Activated T-cell treated with anti-CD3 and anti-CD28 coated beads, Interleukin-2, amount 50 U/mL, for 72 hours (primary cell): ENCODE measurements at places on chromosomes 4 and X. TPM values are rescaled to one million over a fixed set of nuclear protein-coding genes. Genes with fewer than 3 reads are reported as not detected.

- DNase-seq = no peak
Observed at GRCh38 chr4:108933046-108933445, 170.2 kb upstream of the ETNPPL start.

- DNase-seq = no peak
Observed at GRCh38 chr4:93199492-93199891, 629.1 kb upstream of the ATOH1 start.

GRCh38 chr4:152510349-152511147 lies 25.3 kb downstream of the FBXW7 start:
- DNase-seq = no peak

GRCh38 chr4:96626023-96626422 lies 786.1 kb downstream of the PDHA2 start:
- DNase-seq = no peak

- no peak for DNase-seq
Observed at GRCh38 chr4:24915121-24915922, 2.5 kb upstream of the CCDC149 start.

The ITIH6 gene
- not detected for total RNA-seq

The ATOH1 gene
- not detected for total RNA-seq

The CCDC120 gene
- total RNA-seq = 8.7 TPM

The TLR6 gene
- total RNA-seq = 3.8 TPM
